ENCODE measurements at places on chromosomes 4 and X.
A peak's percentile ranks its signal among the peaks of the same experiment; 100 is the strongest.

- DNase-seq, result no peak
These were observed 47.4 kb downstream of the FREM3 start for GRCh38 chr4:143653031-143653430.

- DNase-seq, result no peak
These were observed 8.4 kb downstream of the CFAP299 start for GRCh38 chr4:80343887-80344286.

- no peak for DNase-seq
These were observed 2105.9 kb downstream of the ARAP2 start for GRCh38 chr4:34138385-34138784.

DNA sequence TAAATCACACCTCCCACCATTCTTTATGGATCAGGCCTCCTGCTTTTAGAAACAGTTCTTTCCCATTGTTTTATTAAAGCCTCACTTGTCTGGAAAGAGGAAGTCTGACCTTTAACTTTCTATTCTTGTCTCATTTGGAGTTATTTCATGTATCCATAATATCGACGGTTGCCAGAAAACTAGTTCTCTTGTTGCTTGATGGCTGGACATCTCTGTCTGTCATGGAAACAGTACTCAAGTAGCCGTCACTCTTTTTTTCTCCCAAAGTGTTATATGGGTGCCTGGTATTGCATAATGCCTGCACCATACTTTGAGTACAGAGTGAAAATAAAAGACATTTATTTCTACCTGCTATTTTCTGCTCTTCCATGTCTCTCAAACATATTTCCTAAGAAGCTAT lies 61.4 kb downstream of the PHEX start:
- DNase-seq, result no peak

- DNase-seq, result no peak
These were observed 167.1 kb upstream of the PACRGL start for GRCh38 chr4:20532871-20533870.

GRCh38 chrX:129000018-129000417 lies 523.3 kb downstream of the SMARCA1 start:
- no peak for DNase-seq

DNA sequence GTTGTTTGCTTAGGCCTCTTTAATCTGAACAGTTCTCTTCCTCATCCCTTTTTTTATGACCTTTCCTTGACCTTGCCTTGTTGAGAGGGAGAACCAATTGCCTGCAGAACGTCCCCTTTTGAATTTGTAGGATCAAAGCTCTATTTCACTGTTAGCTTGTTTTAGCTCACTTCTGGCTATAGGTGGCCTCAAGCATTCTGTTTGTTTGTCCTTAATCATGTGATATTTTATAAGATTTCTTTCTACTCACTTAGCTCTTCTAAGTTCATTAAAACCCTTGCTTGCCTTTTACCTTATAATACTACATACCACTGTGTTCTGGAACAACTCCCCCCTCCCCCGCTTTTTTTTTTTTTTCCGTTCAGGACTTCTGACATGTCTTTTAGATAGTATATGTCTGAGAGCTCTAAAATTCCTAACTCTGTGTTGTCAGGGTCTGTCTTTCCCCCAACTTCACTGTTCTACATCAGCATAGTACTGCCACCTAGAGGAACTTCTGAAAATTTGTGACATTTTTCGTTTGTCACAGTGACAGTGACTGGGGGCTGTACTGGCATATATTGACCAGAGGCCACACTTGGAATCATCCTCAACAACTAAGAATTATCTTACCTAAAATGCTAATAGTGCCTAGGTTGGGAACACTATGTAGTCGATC lies 128.5 kb downstream of the LARP7 start:
- DNase-seq, result no peak

GRCh38 chr4:2061186-2062131 lies 2.3 kb downstream of the NAT8L start:
- no peak for DNase-seq

DNA sequence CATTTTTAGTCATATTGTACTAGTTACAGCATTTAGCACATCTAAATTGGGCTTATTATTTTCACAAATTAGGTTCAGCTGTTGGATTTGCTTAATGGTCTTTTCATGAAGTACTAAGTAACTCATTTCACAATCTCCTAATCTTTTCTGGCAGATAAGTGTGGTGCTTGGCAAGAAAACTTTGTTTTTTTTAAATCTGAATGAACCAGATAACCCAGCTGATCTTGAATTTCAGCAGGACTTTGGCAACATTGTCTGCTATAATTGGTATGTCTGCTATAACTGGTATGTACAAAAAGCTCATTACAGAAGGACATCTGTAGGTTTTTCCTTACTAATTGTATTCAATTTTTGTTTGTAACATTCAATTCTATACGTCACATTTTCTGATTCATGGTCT lies 22.7 kb downstream of the WDR19 start:
- no peak for DNase-seq

GRCh38 chr4:138643827-138644226 lies 371.8 kb upstream of the NOCT start:
- no peak for DNase-seq

DNA sequence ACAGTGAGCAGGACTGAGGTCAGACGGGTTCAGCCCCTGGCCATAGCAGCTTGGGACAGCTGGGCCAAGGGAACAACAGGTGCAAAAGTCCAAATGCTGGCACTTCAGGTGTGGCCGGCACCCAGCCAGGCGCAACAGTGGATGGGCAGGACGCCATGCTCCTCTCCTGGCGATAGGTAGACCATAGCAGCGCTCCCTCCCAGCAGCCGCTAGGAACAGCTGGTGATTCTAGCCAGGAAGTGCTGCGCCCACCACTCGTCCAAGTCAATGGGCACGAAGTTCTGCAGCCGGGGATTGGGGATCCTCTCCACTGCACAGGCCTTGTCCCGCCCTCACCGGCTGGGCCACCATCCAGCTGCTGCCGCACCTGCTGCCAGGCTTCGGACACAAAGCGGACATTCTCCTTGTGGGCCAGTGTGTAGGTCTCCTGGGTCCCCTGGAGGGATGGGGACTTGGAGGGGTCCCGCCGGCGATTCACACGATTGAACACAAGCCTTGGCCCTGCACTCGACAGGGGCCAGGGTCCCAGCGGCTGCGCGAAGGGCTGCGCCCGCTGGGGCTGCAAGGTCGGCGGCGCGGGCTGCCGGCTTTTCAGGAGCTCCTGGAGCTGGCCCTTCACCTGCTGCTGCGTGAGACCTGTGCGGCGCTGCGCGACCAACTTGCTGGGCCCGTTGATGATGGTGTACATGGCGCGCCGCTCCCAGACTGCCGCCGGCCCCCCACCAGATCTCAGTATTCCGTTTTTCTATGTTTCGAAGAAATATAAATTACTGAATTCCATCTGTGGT lies 227.5 kb upstream of the STK26 start:
- DNase-seq, result no peak

DNA sequence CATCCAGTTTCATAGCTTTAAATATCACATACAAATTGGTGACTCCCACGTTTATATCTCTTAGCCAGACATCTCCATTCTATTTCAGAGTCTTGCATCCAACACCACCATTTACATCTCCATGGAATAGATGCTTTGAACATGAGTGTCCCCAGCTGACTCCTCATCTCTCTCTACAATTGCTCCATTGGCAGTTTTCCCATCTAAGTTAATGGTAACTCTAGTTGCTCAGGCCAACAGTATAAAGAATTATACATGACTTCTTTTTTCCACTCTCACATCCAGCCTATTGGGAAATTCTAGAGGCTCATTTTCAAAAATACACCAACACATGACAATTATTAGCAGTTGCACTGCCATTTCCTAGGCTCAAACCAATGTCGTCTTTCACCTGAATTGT lies 388.2 kb downstream of the STIM2 start:
- no peak for DNase-seq

- no peak for DNase-seq
These were observed 43.8 kb downstream of the CNGA1 start for GRCh38 chr4:47972721-47973120.

DNA sequence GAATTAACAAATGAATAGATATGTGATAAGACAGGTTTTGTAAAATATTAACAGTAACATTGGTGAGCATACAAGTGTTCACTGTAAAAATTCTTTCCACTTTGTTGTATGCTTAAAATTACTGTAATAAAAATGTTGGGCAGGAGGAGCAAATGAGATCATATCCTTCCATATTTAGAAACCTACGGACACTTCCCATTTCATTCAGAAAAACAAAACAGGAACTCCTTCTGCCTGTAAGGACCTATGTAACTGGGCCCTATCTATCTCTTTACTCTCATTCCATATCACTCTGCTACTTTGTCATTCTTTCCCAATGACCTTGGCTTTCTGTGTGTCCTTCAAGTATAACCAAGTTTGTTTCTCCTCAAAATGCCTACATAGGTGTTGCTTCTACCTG lies 53.7 kb upstream of the SLC39A8 start:
- no peak for DNase-seq

DNA sequence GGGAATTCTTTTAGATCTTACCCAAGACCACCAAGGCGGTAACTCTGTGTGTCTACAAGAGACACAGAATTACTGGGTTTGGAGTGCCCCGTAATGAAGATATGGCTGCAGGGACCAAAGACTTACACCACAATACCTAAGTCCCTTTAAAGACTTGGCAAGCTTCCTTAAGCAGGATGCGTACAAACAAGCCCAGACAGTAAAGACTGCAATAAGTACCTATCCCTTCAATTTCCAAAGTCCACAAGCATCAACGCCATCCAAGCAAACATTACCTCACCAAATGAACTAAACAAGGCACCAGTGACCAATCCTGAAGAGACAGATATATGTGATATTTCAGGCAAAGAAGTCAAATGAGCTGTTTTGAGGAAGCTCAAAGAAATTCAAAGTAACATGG lies 42.3 kb upstream of the RNF128 start:
- no peak for DNase-seq

DNA sequence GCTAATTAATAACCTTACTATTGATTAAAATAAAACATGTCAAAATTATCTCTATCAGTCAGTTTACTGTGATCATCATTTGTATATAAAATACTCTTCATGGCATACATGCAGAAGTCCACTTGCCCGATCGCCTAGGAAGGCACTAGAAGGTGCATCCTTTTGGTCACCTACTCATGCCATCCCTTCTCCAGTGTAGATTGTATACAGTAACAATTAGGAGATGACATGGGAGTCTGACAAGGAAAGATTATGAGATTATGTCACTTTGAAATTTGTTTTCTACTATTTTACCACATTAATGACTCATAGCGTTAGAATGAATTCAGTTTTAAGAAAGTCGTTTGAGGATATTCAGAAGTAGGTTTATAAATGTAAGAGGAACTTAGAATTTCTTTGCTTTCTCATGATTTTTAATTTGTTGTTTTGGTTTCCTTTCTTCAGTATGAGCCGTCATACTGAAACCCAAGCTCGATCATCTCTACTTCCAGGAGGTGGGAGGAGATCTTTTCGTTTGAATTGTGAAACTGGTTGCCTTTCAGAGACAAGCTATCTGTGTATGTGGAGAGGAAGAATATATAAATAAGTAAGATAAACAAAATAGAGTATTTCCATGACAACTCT lies 51.1 kb upstream of the UNC5C start:
- no peak for DNase-seq

DNA sequence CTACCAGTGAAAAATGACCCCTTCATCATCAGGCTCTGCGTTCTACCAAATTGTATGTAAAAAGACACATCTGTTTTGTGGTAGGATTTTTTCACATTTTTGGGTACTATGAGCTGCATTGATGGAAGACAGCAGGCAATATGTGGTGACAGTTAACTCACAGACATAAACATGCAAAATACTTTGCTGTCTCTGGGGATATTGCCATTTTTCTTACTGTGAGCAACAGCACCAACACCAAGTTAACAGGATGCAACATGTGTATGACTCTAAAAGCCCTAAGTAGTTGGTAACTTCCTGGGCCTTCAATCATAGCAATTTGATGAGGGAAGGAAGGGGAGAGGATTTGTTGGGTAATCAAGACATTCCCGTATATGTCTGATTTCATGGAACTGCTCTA lies 56.4 kb upstream of the DRP2 start:
- DNase-seq, result no peak

DNA sequence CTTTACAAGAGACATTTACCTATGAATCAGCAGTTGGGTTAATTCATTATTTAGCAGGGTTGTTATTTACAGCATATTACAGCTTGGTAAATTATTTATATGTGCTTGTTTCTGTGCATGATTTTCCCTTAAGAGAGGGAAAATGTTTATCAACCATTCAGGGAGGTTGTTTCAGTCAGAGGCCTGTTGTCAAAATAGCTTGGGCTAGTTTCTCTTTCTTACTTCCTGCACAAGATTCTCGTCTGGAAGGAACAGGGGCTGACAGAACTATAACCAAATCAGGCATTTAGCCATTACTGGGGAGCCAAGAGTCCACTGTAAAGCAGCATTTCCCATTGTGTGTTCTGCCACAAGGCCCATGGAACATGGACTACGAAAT lies 135.8 kb downstream of the HS6ST2 start:
- DNase-seq, result no peak

DNA sequence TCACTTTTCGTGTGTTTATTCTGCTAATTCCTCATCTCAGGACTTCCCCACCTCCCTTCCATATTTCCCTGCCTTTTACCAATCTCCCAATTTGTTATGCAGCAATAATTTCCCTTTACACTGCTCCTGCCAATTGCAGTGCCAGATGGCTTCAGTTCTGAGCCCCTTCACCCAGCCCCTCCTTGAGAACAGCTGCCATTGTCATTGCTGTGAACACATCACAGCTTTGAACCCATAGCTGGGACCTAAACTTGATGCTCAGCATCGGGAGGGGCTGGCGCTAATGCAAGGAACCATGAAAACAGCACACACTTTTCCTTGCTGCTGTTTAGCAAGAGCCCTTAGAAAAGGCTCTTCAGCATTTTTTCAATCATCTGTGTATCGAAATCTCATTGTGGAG lies 104.9 kb downstream of the ALPK1 start:
- DNase-seq, result peak; percentile 23

DNA sequence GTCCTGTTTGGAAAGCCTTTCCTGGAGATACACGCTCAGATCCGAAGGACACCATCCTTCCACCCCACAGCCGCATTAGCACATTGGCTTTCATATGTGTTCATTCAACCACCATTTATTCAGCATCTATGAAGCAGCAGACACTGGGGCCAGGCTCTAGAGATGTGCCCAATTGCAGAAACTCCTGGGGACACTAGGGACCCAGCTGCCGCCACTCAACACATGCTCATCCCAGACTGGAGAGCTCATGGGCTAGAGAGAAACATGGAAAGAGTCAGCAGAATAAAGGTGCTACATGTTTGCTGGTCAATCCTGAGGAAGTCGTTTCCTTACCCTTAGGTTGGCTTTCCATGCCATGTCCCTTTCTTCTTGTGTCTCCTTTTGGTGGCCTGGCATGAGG lies 7.6 kb downstream of the CTAG1A start:
- DNase-seq, result peak; percentile 1

DNA sequence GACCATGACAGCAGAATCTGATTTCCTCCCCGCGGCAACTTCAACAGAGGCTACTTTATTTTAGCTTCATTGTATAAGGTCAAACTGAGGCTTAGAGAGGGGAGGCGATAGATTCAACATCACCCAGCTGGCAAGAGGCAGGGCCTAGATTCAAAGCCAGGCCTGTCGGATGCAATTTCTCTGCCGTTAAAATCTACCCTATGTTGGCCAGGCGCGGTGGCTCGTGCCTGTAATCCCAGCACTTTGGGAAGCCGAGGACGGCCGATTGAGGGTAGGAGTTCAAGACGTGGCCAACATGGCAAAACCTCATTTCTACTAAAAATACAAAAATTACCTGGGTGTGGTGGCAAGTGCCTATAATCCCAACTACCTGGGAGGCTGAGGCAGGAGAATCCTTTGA lies 182.2 kb downstream of the BCOR start:
- no peak for DNase-seq

Measured in WERI-Rb-1 (cell line).